ENCODE measurements at places on chromosomes 5 and 9.

- no peak for DNase-seq
These were observed 295.6 kb downstream of the NR2F1-AS1 start for GRCh38 chr5:93285461-93285860.

DNA sequence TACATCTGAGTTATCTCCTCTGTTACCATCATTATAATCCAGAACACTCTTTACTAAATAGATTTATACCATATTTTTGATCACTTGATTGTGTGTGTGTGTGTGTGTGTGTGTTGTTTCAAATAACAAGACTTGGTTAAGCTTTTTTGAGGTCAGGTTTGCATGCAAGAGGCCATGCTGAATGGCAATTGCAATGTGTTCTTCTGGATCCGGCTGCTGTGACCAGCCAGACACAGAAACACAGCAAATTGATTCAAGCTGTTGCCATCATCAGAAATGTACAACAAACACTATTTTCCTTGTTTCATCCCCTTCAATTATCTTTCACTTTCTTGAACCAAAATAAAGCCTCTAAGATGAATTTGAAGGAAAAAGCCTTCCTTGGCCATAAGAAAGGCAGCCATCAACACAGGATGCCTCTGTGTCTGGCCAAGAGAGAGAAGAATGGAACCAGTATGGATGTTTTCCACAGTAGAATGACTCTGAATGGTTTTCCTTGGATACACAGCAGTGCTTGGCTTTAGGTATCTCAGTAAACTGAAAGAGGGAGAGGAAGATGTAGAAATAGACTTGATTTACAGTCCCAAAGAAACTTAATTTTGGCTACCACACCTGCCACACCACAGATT lies 53.9 kb downstream of the DPYSL3 start:
- DNase-seq: no peak

GRCh38 chr9:34996181-34996904 lies 6.8 kb downstream of the DNAJB5 start:
- DNase-seq: no peak

DNA sequence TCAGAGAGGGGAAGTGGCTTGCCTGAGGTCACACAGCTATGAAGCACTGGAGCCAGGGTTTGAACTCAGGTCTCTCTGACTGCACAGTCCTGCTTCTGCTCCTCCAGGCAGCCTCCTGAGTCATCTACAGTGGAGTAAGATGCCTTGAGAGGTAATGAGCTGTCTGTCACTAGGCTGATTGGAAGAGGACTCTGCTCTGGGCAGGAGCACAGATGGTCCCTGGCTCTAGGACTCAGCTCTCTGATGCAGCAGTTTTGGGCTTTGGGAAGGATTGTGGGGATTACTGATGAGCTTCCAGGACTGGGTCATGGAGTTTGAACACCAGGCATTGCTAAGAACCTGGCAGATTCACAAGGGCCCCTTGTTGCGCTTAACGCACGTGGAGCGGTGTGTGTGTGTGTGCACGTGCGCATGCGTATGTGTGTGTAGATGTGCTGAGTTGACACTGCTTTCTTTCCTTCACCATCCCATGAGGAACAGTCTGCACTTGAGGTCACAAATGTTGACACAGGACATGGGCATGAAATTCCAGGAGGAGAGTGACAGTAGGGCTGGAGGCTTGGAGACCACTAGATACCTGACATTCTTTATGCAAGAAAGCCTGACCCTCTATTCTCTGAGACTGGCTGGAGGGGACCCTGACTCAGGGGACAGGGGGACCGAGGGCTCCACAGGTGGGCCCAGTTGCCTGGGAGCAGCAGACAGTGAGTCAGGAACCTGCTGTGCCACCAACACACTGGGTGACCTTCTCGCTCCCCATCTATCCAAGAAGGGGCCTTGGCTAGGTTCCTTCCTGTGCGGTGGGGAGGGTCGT lies 170.5 kb downstream of the RGS3 start:
- peak; percentile 5 for DNase-seq

- DNase-seq: peak; percentile 21
These were observed 58.1 kb downstream of the NNT start for GRCh38 chr5:43661102-43661501.

DNA sequence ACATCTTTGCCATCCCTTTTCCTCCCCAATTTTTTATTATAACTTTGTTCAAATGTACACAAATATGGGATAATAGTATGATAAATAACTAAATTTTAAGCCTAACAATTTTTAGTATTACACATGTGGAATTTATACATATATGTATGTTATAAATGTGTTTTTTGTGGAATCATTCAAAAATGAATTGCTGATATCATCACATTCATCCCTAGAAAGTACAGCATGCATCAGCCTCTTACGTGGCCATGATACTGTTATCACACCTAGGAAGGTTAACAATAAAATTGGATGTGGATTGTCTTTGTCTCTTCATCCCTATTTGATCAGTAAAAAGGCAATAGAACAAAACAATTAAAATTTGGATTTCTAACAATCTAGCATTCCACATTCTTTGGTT lies 73.7 kb upstream of the DAP start:
- DNase-seq: no peak

- no peak for DNase-seq
These were observed 4.8 kb upstream of the SHOC1 start for GRCh38 chr9:111799506-111799905.

GRCh38 chr9:134204041-134204440 lies 39.7 kb upstream of the RNU6ATAC start:
- DNase-seq: no peak

GRCh38 chr9:131657940-131658339 lies 81.9 kb downstream of the RAPGEF1 start:
- DNase-seq: no peak

DNA sequence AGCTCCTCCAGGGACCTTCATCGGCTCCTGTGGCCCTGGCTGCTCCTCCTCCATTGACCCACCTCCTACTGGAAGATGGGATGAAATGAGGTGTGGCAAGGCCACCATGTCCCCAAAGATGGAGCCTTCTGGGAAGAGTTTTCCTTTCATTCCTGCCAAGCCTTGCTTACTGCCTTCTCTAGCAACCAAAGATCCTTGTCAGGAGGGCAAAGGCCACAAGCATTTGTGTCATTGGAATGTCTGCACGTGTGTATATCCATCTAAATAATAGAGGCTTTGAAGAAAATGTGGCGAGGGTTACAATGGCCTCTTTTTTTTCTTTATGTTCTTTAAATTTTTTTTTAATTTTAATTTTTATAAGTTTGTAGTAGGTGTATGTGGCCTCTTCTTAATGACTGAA lies 313.6 kb downstream of the ARHGEF28 start:
- no peak for DNase-seq

- DNase-seq: no peak
These were observed 146.0 kb downstream of the CACNA1B start for GRCh38 chr9:138023394-138024124.

- no peak for DNase-seq
These were observed 87.5 kb downstream of the DAB2IP start for GRCh38 chr9:121738968-121739367.

- no peak for DNase-seq
These were observed 14.3 kb upstream of the FREM1 start for GRCh38 chr9:14924230-14925219.

- DNase-seq: no peak
These were observed 22.7 kb upstream of the MROH2B start for GRCh38 chr5:41093803-41094202.

GRCh38 chr5:5271786-5272321 lies 131.7 kb downstream of the ADAMTS16 start:
- no peak for DNase-seq

GRCh38 chr9:116945817-116946216 lies 258.7 kb downstream of the TRIM32 start:
- DNase-seq: no peak

DNA sequence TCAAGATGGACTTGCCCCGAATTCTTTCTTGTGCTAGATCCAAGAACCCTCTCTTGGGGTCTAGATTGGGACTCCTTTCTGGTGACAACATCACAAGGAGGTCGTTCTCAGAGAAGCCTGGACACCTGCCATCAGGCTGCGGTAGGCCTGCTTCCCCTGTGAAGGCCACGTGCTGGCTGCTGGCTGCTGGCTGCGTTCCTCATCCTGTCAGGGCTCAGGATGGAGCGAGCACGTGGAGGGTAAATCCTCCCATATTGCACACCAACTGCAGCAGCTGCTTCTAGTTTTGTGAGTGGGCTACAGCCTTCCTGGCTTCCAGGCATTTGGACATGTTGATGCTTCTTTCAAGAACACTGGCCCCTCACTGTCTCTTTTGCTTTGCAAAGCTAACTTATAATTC lies 95.6 kb downstream of the HSPA4 start:
- no peak for DNase-seq

DNA sequence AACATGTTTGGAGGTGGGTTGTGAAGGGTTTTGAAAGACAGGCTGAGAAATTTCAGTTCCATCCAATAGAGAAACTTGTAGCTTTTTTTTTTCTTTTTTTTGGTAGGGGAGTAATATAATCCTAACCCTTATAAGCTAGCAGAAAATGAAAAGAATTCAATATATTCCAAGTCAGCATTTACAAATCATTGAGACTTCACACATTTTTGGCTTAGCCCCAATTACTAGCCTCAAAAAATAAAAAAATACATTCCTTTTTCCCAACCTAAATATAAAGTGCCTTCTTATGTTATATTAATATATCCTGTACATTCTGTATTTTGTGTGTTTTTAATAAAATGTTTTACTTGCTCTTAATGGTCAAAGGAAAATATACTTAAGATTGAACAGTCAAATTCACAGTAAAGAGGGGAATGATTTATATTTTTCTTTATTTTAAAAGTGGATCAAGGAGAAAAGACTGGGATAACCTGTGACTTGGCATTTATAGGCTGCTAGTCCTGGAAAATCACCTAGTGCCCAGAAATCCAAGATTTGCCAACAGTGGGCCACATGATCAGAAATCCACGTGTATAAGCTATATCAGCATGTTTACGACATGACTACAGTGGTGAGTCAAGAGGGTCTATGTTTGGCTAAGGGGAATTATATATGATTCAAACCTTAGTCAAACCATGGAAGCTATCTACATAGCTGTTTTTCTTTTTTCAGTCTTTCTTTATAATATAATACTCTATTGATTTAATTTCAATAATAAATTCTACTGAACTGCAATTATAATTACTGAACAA lies 14.5 kb downstream of the HACD4 start:
- no peak for DNase-seq

- DNase-seq: no peak
These were observed 26.0 kb upstream of the GNA14 start for GRCh38 chr9:77673941-77674791.

- DNase-seq: no peak
These were observed 76.5 kb downstream of the COL5A1 start for GRCh38 chr9:134717924-134718645.

- DNase-seq: no peak
These were observed 30.6 kb upstream of the ASS1 start for GRCh38 chr9:130414081-130414731.

DNA sequence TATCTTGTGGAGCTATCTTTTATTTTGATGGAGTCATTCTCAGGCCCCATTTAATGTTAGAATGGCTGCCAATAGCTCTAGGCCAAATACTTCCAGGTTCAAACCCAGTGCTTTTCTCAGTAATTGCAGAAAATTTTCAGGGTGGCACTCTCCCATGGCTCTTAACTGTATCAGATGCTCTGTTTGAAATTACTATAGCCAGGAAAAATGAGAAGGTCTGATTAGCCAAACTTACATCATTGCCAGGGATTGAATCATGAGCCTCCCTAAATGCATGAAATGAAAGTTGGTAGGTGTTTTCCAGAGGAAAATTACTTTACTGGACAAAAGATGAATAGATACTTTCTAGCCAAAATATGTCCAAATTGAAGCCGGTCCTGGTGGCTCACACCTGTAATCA lies 404.8 kb downstream of the MAT2B start:
- no peak for DNase-seq

GRCh38 chr9:94286116-94286515 lies 27.0 kb downstream of the ZNF169 start:
- DNase-seq: no peak

- DNase-seq: no peak
These were observed 28.9 kb upstream of the SLC12A7 start for GRCh38 chr5:1140818-1141189.

DNA sequence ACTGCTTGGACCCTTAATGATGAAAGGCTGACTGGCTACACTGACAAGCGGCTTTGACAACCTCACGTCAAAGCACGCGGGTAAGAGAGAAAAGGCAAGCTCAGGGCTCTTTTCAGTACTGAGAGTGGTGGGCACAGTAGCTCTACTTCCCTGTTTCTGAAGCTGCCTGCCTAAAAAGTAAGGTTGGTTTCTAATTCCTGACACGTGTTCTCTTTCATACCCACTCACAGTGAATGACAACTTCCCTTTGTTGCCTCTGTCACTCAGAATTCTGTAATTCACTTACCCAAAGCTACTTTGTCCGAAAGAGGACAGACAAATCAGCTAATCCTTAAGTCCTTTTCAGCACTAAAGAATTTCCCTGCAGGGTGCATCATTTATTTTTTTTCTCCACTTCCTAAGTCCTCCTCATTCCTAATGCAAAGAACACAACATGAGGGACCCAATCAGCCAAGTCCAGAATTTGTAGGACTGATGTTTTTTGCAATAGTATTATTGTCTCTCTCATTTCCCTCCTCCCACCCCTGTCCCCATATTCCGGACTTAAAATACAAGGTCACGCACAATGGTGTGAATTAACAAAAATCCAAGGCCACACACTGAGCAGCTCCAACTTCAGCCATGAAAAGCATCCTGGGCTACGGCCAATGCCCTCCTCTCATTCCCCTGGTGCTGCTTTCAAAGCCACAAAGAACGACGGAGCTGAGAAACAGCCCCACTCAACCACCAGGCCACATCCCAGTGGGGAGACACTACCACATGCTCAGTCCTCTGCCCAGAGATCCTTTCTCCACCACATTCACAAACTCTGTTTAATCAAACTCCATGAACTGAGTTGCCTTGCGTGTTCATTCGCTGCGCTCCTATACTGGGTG lies 221.0 kb downstream of the TSSK1B start:
- peak; percentile 57 for DNase-seq

- no peak for DNase-seq
These were observed 202.6 kb downstream of the NR3C1 start for GRCh38 chr5:143200781-143201398.

DNA sequence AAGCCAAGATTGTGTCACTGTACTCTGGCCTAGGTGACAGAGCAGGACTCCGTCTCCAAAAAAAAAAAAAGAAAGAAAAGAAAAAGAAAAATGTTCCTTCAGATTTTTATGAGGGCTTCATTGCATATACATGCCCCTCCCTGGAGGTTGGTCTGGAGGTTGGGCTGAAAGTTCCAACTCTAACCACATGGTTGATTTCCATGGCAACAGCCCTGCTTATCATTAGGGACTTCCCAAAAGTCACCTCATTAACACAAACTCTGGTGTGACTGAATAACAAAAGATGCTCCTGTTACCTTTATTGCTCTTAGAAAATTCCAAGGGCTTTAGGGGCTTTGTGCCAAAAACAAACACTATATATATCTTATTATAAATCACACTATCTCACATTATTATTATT lies 113.8 kb downstream of the TMC1 start:
- DNase-seq: no peak

GRCh38 chr9:4798281-4799032 lies 5.7 kb downstream of the RCL1 start:
- DNase-seq: no peak

- no peak for DNase-seq
These were observed 54.0 kb upstream of the S1PR3 start for GRCh38 chr9:88937248-88937647.
